ENCODE measurements at places on chromosomes 4 and X.

DNA sequence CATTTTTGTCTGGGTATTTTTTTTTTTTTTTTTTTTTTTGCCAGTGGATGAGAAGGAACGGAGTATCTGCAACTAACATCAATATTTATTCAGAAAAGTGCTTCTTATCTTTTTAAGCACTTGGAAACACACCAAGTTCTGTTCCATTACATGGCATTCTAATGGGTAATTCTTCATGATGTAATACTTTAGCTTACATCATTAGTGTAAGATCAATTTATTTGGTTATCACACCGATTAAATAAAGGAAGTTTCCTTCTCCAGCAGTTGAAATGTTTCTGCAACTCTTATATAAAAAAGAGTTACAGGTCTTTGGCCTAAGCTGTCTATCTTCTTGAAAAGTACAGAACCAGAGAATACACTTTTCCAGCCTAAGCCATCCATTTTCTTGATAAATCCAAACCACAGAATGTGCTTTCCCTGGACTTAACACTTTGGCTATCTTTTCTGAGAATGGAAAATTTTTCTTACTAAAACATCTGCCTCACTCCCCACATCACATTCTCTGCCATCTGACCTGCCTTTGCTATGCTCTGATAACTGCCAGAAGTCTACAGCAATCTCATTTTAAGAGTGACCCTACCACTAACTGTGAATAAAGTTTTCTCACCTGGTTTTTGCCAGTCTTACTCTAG lies 191.9 kb upstream of the MAB21L2 start:
- DNase-seq = no peak

DNA sequence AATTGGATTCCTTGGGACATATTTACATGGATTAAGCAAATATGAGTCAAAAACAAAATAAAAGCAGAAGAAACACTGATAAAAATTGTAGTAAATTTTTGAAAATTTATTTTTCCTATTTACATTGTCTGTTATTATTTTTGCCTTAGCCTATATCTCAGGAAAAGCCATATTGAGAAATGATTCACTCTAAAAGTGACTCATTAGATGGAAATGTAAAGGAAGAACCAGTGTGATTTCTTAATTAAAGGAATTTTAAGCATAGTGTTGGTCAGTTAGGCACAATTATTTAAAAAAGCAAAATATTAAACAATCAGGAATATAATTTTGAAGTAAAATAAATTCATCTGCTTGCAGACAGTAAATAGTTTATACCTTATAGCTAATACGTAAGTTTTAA lies 167.4 kb upstream of the NAP1L5 start:
- no peak for DNase-seq

DNA sequence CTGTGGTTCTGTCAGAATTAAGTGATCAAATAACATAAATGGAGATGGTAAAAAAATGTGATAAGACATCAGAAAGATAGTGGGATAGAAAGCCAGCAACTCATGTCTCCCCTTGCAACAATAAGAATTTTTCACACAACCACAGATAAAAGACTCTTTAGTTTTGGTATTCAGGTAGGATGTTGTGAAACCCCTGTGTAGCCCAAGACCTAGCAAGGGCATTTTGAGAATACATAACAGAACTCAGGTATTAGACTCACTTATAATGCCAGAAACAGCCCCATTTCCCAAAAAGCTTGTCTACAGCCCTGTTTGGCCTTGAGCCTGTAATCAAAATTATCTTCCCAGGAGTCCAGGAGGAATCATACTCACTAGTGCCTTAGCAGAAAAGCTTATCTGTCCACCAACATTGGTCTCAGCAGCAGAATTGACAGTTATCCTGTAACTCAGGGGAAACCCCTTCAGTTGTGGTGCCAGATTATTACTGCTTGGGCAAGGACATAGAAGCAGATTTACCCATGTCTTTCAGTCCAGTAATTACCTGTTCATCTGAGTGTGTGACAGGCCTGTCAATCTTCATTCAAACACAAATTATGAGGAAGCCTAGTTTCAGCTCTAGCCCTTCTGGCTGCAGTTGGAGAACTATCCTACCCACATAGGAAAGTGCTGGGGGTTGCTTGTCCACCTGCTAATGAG lies 41.0 kb upstream of the UGT2B17 start:
- DNase-seq = no peak

GRCh38 chr4:142021761-142022160 lies 385.4 kb downstream of the IL15 start:
- no peak for DNase-seq

- DNase-seq = no peak
These were observed 107.0 kb downstream of the DDIT4L start for GRCh38 chr4:100083289-100083688.

- DNase-seq = peak; percentile 71
These were observed at the start of gene MBNL3 for GRCh38 chrX:132488819-132489577. MBNL3 (minus strand) TSS chrX:132489038; CDS start chrX:132439611, 49,427 bp downstream.

DNA sequence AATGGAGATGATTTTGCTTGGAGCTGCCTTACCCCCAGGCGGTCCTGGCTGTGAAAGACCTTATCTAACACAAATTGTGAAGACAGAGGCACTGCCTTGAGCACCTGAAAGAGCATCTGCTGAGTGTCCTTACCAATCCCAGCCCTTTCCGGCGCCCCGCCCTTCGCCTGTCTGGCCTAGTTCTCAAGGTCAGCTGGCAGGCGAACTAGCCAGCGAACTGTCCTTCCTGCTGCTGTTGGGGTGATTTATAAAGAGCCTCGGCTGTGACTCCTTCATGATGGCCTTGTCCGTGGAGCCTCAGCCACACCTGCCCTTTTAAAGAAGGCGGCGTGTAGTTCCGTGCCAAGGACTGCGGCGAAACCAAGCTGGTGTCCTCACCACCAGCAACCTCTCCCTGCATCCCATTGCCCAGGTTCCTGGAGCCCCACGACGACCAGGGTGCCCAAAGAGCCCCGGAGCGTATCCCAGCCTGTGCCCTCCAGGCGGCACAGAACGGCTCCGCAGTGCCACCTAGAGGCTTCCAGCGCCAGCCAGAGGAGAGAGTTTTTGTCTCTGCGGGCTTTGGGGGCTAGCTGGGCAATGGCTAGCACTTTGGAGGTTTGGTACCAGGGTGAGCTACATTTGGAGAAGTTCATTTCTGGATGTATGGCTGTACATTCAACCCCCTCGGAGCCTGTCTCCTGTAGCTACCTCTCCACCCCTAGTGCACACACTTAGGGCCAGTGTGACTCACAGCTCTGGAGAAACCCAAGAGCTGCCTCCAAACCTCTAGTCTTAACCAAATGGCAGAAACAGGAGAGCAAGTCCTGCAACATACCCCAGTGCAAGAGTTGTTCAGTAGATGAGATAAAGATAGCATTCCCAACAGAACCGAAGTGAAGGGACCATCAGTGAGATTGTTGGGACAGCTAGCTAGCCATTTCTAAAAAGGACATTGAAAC lies 36.8 kb upstream of the VMA21 start:
- DNase-seq = peak; percentile 5

DNA sequence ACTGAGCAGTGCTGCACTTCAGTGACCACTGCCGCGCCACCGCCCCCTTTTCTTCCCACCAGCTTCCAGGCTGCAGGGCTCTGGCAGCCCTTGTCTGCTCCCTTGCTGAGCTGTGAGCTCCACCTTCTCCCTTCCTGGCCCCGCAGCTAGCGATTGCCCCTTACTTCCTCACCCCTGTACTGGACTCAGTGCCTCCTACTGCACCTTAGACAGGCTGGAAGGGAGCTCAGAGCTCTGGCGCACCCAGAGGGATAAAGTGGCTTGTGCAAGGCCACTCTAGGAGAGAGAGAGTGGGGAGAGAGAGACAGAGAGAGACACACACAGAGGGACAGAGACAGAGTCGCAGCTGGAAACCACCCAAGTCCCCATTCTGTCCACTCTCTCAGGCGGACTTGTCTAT lies 6.0 kb downstream of the RASL11B start:
- no peak for DNase-seq

DNA sequence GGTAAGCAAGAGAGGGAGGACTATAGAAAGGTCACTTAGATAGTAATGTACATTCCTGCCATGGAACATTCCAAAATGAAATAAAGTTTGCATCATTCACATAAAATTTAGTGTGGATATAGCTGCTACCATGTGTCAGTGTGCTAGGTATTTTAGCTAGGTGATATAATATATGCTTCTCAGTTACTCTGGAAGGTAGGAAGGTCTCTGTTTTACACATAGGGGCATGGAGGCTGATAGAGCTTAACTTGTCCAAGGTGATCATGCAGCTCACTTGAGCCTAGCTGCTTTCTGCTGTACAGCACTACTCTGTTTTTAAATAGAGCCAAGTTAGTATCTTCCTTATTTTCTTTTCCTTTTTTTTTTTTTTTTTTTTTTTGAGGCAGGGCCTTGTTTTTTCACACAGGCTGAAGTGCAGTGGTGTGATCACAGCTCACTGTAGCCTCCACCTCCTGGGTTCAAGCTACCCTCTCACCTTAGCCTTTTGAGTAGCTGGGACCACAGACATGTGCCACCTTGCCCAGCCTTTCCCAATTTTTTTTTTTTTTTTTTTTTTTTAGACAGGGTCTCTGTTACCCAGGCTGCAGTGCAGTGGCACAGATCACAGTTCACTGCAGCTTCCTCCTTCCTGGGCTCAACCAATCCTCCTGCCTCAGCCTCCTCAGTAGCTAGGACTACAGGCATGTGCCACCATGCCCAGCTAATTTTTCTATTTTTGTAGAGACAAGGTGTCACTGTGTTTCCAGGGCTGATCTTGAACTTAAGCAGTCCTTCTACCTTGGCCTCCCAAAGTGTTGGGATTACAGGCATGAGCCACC lies 10.4 kb downstream of the AFF1 start:
- DNase-seq = no peak

GRCh38 chr4:174373821-174374220 lies 90.1 kb downstream of the CEP44 start:
- DNase-seq = no peak

GRCh38 chr4:110636171-110636679 lies 13.3 kb upstream of the PITX2 start:
- DNase-seq = no peak

DNA sequence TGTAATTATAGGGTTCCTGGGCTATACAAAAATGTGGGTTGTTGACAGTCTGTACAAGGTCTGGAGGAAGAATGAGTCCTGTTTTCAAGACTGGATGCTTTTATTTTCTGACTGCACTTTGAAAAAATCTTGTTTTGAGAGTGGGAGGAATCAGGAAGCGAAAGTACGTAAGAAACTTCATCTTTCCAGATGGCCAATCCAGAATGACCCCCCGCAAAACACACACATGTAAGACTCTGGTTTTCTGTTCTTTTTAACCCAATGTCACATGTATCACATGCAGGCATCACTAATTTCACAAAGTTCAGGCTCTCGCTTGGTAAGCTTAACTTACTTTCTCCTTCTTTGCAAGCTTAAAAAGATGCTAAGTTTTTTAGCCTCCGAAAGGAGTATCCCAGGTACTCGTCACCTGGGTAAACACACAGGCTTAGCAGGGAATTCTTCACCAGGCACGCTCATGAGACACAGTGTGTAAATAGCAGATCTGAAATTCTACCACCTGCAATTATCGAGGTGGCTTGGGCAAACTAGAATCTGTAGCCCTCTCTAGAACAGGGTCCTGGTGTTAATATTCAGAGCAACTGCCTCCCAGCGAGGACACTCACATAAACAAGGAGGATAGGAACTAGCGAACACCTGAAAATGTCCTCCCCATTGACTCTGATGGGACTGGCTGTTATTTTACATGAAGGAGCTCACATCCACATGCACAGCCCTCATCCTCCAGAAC lies 90.7 kb downstream of the NSUN7 start:
- DNase-seq = no peak

GRCh38 chrX:9135901-9136510 lies 102.1 kb upstream of the FAM9B start:
- DNase-seq = no peak

DNA sequence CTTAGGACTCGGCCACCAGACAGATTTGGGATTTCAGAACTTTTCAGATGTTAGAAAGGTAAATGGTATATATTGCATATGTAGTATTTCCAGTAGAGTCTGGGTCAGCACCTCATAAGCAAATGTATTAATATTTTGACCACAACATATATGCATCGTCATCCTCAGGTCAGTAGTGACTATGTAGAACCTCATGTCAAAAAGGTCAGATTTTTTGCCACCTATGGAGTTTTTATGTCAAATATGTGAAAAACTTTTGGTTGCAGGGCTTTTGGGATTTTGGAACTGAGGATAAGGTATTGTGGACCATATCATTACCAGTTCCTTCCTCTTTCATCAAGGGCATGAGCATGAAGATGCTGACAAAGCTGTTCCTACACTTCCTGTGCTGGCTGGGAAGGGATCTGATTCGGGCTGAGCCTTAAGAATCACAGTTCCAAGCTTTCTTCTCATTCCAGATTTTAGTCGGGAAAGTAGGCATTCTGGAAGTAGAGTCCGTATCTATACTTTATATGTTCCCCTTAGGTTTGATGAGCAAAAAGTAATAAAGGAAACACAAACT lies 183.0 kb upstream of the PGRMC2 start:
- no peak for DNase-seq

- DNase-seq = no peak
These were observed 173.0 kb upstream of the PCDH18 start for GRCh38 chr4:137705171-137705783.

DNA sequence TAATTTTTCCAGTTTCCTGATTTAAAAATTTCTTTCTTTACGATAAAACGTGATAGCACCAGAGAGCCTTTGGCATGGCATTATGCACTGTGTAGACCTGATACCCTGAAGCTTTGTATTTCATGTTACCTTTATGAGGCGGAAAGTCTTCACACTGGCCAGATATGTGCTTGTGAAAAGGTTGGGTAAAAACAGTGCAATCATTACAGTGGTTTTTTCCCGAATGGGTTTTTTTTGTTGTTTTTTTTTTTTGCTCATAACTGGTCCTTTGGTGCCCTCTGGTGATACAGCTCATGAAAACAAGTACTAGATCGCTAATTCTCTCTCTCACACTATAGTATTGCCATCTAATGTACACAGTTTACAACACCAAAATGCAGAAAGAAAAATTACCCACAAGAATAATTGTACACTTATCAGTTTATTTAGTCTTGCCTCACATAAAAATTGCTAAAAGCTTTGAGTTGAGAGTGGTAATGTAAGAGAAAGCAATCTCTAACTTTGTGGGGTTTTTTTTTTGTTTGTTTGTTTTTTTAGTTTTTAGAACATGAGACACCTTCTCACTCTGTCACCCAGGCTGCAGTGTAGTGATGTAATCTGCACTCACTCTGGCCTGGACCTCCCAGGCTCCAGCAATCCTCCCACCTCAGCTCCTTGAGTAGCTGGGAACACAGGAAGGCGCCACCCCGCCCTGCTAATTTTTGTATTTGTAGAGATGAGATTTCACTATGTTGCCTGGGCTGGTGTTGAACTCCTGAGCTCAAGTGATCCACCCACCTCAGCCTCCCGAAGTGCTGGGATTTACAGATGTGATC lies 21.3 kb downstream of the SPCS3 start:
- DNase-seq = no peak

DNA sequence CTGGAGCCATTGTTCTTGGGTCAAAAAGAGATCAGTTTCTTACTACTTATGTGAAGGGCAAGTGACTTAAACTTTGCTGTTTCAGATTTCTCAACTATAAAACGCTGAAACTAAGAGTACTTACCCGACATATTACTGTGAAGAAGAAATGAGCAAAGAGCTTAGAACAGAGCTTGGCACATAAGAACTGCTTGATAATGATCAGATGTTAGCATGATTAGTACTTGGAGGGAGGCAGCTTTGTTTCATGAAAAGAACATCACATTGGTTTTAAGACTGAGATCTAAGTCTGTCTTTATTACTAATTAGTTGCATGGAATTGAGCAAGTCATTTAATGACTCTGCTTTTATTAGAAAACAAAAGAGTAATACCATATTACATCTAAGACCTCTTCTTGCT lies 169.1 kb downstream of the ARHGAP24 start:
- DNase-seq = no peak

- peak; percentile 0 for DNase-seq
These were observed 127.1 kb downstream of the CFAP299 start for GRCh38 chr4:80462621-80463091.

GRCh38 chr4:142405021-142405694 lies 440.9 kb downstream of the INPP4B start:
- no peak for DNase-seq

Measured in memory B cell (primary cell).